Stimulated activated memory B cell treated with anti-CD40 and anti-IgM and Interleukin-4, amounts not matched to agents 10 μg/mL and 1 μg/mL and 100 μg/mL, for 72 hours (primary cell): ENCODE measurements at places on chromosomes 7 and 10.

- peak; percentile 62 for ATAC-seq
Measured at GRCh38 chr10:67722113-67722512, 26.1 kb upstream of the CTNNA3 start.

GRCh38 chr7:94296881-94297280 lies 97.8 kb upstream of the COL1A2 start:
- ATAC-seq, result no peak

DNA sequence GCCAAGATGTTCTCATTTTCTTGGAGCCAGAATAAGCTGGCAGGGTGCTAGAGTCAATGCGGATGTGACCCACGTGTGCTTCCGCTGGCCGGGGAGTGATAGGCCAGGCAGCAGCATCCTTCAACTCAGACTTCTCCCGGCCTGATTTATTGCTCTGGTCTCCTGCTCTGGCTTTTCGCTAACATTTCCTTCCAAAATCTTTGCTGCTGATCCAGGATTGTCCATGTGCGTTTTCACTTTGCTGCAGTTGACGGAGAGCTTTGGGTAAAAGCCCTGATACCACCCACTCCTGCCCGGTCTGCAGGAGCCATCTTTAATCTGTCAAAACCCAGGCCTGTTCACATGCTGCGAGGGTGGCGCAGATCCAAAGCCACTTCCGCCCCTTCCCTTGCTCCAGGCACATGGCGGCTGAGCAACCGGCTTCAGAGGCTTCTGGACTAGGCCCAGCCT lies 106.8 kb downstream of the CYP26A1 start:
- no peak for ATAC-seq

GRCh38 chr10:44387853-44388251 lies 3.0 kb upstream of the CXCL12 start:
- ATAC-seq, result no peak

DNA sequence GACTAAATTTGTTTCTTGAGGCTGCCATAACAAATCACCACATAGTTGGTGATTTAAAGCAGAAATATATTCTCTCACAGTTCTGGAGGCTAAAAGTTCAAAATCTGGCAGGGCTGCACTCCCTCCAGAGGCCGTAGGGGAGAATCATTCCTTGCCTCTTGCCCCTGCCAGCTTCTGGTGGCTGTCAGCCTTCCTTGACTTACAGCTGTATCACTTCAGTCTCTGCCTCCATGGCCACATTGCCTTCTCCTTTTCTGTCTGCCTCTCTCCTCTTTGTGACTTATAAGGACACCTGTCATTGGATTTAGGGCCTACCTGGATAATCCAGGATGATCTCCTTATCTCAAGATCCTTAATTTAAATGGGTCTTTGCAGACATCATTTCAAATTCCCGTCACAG lies 5.8 kb upstream of the LRRC4 start:
- no peak for ATAC-seq

DNA sequence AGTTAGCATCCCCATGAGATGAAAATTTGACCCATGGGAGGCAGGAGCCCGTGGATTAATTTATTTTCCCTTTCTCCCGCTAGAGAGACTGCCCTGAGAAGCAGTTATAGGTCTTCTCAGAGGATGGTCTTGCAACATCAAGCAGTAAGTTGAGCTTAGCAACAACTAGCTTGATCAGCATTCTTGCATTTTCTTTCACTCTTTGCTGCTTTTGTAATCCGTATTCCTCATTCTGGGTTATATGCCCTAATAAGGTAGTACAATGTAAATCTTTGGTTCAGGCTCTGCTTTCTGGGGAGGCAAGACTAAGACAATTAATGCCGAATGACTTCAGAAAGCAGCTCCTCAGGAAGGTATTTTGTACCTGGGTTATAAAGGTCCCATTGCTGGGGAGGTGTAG lies 146.8 kb downstream of the FZD1 start:
- no peak for ATAC-seq

- ATAC-seq, result no peak
Measured at GRCh38 chr7:80837345-80837744, 81.5 kb downstream of the SEMA3C start.
